MCF 10A (cell line): ENCODE measurements at places on chromosomes 16 and 17.
A peak's percentile ranks its signal among the peaks of the same experiment; 100 is the strongest.

- peak; percentile 73 for DNase-seq
Measured at GRCh38 chr17:45852535-45853297, 8.0 kb downstream of the SPPL2C start.

DNA sequence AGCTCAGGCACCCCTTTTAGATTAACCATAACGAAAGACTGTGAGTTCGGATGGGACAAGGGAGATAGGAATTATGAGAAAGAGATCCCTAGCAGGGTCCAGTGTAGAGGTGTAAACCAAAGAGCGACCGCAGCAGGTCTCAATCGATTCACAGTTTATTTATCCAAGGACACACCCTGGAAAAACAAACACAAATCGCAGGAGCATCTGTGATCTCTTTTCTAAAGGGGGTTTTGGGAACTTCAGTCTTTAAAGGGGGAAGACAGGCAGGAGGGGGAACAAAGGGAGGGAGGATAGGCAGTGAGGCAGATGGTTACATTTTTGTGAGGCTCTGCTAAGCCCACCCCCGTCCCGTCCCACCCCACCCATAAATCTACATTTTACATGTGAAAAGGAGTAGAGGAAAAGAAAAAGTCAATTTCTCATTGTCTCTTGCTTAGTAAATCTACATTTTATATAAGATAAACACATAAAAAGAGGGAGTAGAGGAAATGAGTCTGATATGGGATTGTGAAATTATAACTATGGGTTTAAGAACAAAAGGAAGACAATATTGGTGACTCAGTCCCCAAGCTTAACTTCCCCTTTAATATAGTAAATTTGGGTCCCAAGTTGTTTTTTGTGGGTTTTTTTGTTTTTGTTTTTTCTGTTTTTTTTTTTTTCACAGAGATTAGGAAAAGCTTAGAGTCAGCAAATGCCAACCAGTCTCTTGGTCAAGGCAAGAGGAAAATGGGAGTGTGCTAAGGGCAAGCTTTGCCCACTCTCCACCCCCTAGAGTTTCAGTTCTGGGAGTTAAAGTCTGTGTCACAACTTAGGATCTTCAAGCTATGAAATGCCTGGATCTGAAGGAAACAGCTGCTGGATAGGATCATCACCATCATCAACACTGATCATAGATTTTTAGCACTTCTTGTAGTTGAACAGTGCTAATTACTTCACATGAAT, 160.9 kb upstream of the CDH5 start:
- peak; percentile 55 for DNase-seq

GRCh38 chr16:75298267-75298666, 46.8 kb upstream of the BCAR1 start:
- no peak for DNase-seq

GRCh38 chr17:9890124-9890523, 14.9 kb downstream of the RCVRN start:
- DNase-seq = peak; percentile 63

DNA sequence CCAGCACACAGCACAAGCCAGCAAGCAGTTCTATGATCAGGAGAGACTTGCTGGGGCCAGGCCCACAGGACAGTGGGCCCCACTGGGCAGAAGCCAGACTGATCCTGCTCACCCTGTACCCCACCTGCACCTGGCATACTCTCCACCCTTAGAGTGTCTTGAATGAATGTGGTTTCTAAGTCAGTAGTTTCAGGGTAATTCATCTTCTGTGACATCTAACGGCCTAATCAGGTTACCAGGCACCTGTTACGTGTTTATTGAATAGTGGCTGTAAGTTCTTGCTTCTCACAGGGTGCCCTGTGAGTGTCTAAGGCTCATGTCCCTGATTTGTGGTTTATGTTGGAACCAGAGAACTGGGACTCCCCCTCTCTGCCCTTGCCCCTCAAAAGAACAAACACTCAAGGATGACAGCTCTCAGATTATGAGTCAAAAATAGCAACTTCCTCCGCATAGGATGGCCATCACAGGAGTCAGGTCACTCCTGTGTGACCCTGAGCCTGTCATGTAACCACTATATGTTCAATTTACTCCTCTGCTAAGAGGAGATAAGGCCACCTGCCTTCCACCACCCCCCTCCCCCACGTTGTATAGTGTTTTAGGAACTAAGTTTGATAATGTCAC, 7.0 kb upstream of the OR2C1 start:
- DNase-seq = no peak

GRCh38 chr17:44095647-44096496, 25.3 kb downstream of the G6PC3 start:
- peak; percentile 59 for DNase-seq
